ENCODE measurements at places on chromosomes 6 and 20. TPM values are rescaled to one million over a fixed set of nuclear protein-coding genes. Genes with fewer than 3 reads are reported as not detected.

DNA sequence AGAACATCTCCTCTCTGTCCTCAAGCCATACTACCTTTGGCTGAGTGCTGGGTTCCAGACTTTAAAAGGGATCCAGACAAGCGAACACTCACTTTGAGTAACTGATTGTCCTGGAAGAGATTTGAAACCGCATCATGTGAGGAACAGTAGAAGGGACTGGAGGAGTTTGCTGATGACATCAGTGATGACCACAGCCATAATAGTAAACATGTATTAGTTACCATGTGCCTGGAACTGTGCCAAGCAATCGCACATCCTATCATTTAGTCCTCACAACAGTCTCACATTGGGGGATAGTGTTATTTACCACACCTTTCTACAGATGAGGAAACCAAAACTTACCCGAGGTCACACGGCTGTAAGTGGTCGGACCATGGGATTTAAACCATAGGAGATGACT, 39.8 kb downstream of the ARMC2 start:
- H3K36me3 ChIP-seq = no peaks in the 10 kb centered on the region
- no peak overlapping the region for H3K27ac ChIP-seq
- no peak overlapping the region for H3K4me3 ChIP-seq
- DNase-seq = no peak
- H3K27me3 ChIP-seq = no peaks in the 10 kb centered on the region
- H3K4me1 ChIP-seq = no peaks in the 10 kb centered on the region

DNA sequence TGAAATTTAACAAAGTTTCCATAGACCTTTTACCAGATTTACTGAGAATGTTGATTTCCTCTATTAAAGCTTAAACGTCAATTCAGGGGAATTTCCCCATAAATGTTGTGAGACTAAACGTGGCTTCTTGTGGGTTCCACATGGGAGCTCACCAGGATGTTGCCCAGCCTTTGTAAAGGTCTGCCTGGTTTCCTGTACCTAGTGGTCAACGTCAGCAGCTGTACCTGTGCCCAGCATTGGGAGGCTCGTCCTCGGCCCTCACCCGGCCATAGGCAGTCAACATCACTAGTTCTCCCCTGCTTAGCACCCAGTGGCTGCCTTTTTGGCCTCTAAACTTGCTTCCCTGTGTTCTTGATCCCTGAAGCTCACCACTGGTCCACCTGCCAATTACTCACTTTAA, 22.1 kb upstream of the CD83 start:
- H3K27me3 ChIP-seq = no peaks in the 10 kb centered on the region
- H3K27ac ChIP-seq = no peak overlapping the region
- no peak overlapping the region for H3K4me3 ChIP-seq
- DNase-seq = no peak

NCOA7 gene
- 40.2 TPM for total RNA-seq

DNA sequence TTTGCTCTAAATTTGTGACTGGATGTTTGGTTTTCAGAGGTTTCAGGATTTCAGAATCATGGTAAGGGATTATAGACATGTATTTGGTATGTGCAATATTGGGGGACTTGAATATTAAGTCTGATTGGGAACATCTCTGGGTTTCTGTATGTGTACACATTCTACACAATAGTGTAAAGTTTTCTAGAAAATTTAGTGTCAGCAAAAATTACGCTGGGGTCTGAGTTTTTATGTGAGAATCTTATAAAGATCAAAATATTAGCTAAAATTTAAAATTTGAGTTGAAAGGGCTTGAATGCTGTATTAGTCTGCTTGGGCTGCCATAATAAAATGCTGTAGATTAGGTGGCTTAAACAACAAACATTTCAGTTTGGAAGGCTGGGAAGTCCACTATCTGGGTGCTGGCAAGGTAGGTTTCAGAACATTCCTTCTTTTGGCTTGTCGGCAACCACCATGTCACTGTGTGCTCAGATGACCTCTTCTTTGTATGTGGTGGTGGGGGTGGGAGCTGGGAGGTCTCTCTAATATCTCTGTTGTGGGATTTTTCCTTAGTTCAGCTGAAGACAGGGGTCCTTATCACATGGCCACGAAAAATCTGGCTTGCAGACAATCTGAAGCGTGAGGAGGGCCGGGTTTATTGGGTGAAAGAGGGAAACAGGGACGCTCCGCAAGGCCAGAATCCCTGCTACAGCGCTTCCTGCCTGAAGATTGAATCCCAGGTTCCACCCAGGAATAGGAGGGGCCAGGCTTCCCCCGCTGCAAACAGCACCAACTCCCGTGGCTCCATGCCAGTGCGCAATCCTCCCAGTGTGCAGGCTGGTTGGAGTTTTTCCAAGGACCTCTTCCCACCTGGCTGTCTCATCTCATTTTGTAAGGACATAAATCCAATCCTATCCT, 299.7 kb downstream of the PLCB1 start:
- H3K36me3 ChIP-seq = no peaks in the 10 kb centered on the region
- H3K27me3 ChIP-seq = no peaks in the 10 kb centered on the region
- DNase-seq = peak; percentile 82

PRKN gene
- total RNA-seq = 14.4 TPM

HLA-DOB gene
- 0.82 TPM for total RNA-seq

C6orf58 gene
- 0.74 TPM for total RNA-seq
